Stimulated activated naive B cell treated with anti-CD40 and anti-IgM and Interleukin-4, amounts not matched to agents 10 μg/mL and 1 μg/mL and 100 μg/mL, for 72 hours (primary cell): ENCODE measurements at places on chromosomes 16 and 17.

DNA sequence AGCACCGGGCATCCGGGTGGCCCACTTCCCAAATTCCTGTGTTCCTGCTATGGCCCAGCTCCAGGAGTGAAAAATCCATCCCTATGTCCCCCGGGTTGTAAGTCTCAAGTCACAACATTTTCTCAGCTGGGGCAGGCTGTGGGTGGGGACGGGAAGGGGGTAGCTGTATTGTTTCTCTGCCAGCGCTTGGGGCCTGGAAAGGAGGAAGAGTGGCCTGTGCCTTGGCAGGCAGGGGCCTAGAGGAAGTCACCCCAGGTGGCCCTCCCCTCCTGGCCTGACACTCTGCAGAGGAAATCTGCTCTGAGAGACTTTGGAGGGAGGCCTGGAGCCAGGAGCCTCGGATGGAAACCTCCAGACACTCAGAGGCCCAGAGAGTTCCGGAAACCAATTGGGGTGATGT lies 10.6 kb upstream of the SCN4A start:
- peaks cover 36% of the 10 kb centered on the region for H3K4me1 ChIP-seq
- H3K27me3 ChIP-seq, result no peaks in the 10 kb centered on the region
- H3K4me3 ChIP-seq, result no peak overlapping the region
- peaks cover 4% of the 10 kb centered on the region for H3K36me3 ChIP-seq
- no peak overlapping the region for H3K27ac ChIP-seq

GRCh38 chr17:15341385-15341849 lies at the start of gene TEKT3:
Gene TEKT3 (minus strand): TSS chr17:15341597. CDS start chr17:15331585, 10,012 bp downstream.
- no peak within 1 kb of the TSS for H3K27ac ChIP-seq
- peaks cover 65% of the 10 kb centered on the region for H3K27me3 ChIP-seq
- peak within 1 kb of the TSS; percentile 65 for H3K4me3 ChIP-seq

- no peak for DNase-seq
- H3K4me3 ChIP-seq, result no peak overlapping the region
- H3K27ac ChIP-seq, result no peak overlapping the region
- peaks cover 39% of the 10 kb centered on the region for H3K27me3 ChIP-seq
- no peaks in the 10 kb centered on the region for H3K36me3 ChIP-seq
These were observed 9.7 kb downstream of the GUCY2D start for GRCh38 chr17:8012045-8012580.

GRCh38 chr16:46789499-46790414 lies 41.2 kb downstream of the C16orf87 start:
- peaks cover 24% of the 10 kb centered on the region for H3K36me3 ChIP-seq
- peak overlapping the region; percentile 86 for H3K4me3 ChIP-seq
- H3K27me3 ChIP-seq, result no peaks in the 10 kb centered on the region
- H3K27ac ChIP-seq, result peak overlapping the region; percentile 93

- DNase-seq, result no peak
- H3K4me3 ChIP-seq, result peak overlapping the region; percentile 15
- H3K4me1 ChIP-seq, result peaks cover 54% of the 10 kb centered on the region
- H3K27ac ChIP-seq, result peak overlapping the region; percentile 38
- no peaks in the 10 kb centered on the region for H3K27me3 ChIP-seq
These were observed 8.8 kb downstream of the QPRT start for GRCh38 chr16:29687755-29688154.

DNA sequence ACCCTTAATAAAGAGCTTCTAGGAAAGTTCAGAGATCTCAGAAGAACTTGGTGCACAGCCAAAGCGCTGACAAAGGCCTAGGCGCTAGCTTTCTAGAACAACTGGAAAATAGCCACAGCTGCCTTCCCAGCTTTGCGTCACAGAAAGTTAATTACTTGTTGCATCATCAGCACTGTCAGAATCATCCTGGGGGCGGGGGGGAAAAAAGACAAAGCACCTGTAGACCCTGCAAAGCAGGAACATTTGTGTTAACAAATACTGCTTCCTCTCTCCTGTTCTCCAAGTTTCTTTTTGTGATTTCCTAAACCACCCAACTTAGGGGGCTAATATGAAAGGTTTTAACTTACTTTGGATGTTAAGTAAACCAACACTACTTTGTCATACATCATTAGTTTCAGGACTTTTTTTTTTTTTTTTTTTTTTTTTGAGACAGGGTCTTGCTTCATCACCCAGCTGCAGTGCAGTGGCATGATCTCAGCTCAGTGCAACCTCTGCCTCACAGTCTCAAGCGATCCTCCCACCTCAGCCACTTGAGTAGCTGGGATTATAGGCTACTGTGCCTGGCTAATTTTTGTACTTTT lies 4.8 kb upstream of the AARSD1 start:
- DNase-seq, result no peak
- peaks cover 5% of the 10 kb centered on the region for H3K36me3 ChIP-seq
- H3K4me3 ChIP-seq, result no peak overlapping the region
- H3K27me3 ChIP-seq, result no peaks in the 10 kb centered on the region
- no peak overlapping the region for H3K27ac ChIP-seq
- peaks cover 9% of the 10 kb centered on the region for H3K4me1 ChIP-seq

DNA sequence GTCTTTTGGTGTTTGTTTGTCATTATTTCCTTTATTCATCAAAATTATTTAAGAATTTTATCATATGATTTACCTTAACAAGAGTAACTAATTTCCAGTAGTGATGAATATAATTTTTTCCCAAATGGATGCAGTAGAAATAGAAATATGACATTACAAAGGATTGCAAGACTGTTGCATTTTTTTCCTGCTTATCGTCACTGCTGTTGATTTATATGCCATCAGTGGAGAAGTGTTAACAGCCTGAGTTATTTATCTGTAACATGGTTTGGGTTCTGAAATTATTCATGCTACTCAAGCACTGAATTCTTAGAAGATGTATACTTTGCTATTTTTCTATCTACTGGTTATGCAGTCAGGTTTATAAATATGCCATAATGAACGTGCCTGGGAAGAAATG lies 68.6 kb downstream of the TMEM100 start:
- H3K4me3 ChIP-seq, result no peak overlapping the region
- no peak for DNase-seq
- H3K36me3 ChIP-seq, result no peaks in the 10 kb centered on the region
- no peaks in the 10 kb centered on the region for H3K4me1 ChIP-seq
- peaks cover under 1% of the 10 kb centered on the region for H3K27me3 ChIP-seq
- no peak overlapping the region for H3K27ac ChIP-seq

DNA sequence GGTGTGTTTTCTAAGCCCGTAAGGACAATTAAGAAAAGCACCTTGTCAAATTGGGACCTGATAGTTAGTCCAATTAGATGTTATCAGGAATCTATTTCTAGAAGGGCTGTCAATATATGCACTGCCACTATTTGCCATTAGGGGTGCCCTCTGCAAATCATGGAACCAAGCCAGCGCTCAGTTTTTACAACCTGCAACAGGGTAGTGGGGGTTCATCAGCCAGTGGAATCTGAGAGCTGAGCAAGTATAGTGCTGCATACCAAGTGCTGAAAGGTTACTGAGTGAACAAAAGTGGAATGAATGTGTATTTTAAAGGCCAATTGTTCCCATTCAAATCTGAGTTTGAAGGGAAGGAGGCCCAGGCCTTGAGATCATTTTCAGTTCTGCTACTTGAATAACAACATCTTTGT lies 10.4 kb downstream of the PRR11 start:
- peaks cover 11% of the 10 kb centered on the region for H3K4me1 ChIP-seq
- peaks cover 5% of the 10 kb centered on the region for H3K36me3 ChIP-seq
- H3K27me3 ChIP-seq, result no peaks in the 10 kb centered on the region
- peak; percentile 54 for DNase-seq
- H3K27ac ChIP-seq, result peak overlapping the region; percentile 37

GRCh38 chr17:36602924-36603384 lies 1.6 kb downstream of the MRM1 start:
- H3K27me3 ChIP-seq, result no peaks in the 10 kb centered on the region
- DNase-seq, result peak; percentile 36
- H3K27ac ChIP-seq, result peak overlapping the region; percentile 69
- H3K36me3 ChIP-seq, result peaks cover 34% of the 10 kb centered on the region

DNA sequence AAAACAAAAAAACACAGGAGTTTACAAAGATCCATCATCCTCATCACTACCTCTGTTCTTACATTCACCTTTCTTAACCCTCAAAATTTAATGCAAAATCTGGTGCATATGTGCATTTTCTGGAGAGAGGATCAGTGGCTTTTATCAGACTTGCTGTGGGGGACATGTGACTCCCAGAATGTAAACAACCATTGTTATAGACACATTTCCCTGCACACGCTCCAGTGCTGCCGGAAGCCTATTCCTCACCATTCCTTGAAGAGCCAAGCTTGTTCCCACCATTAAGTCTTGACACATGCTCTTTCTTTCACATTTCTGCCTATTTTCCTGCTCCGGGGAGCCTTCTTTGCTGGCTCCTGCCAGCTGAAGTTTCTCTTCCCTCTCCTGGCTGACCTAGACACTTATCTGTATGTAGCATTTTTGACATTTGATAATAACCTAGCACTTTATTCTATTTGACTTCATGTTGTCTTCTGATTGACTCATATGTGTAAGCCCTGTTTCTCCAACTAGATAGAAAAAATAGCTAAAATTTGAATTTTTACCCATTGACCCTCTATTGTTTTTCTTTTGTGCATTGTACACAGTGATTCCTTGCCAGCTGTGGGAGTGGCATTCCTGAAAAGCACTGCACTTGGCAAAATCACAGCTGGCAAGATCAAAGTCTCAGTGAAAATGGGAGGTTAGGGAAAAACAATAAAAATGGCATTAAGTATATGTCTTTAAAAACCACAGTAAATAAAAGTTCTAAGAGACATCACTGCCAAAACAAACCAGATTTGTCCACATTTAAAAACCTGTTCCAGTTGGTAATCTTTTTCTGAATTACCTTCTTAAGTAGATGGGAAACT lies 76.8 kb upstream of the CIBAR2 start:
- H3K4me1 ChIP-seq, result no peaks in the 10 kb centered on the region
- no peak for DNase-seq
- H3K27ac ChIP-seq, result no peak overlapping the region
- H3K4me3 ChIP-seq, result no peak overlapping the region
- no peaks in the 10 kb centered on the region for H3K36me3 ChIP-seq
- H3K27me3 ChIP-seq, result peaks cover 34% of the 10 kb centered on the region

DNA sequence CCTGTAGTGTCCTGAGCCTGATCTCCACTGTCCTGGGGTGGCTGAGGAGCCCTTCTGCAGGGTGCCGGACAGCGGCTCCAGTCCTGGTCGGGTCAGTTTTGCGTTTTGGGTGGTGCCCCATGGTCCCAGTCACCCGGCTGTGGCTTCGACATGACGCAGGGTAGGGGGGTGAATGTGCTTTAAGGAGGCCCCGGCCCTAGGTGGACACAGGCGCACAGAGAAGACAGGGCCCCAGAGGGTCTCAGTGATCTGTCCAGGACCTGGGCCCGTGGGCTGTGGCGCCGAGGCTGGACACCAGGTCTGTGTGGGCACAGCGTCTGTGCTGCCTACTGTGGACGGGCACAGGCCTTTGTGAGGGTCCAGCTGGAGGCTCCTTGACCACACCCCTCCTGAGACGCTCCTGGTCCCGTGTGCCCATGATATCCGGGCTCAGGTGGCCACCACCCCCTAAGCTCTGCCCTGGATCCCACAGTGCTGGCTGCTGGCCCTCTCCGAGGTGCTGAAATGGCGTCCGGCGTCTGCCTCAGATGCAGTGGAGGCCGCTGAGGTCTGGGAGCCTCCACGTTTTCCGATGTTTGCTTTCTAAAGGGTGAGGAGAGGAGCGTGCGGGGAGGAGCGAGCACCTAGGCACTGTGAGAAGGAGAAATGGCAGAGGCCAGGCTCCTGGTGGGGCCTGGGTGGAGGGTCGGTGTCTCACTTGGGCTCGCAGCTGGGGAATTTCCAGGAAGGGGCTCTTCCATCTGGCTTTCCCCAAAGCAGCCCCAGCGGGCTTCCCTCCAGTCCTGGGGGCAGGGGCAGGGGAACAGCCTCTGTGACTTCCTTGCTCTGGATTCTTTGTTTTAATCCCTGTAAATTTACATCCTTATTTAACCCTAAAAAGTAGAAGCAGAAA lies 56.1 kb upstream of the ACSF3 start:
- peaks cover 23% of the 10 kb centered on the region for H3K4me1 ChIP-seq
- no peak overlapping the region for H3K27ac ChIP-seq
- peaks cover 20% of the 10 kb centered on the region for H3K27me3 ChIP-seq
- no peaks in the 10 kb centered on the region for H3K36me3 ChIP-seq

DNA sequence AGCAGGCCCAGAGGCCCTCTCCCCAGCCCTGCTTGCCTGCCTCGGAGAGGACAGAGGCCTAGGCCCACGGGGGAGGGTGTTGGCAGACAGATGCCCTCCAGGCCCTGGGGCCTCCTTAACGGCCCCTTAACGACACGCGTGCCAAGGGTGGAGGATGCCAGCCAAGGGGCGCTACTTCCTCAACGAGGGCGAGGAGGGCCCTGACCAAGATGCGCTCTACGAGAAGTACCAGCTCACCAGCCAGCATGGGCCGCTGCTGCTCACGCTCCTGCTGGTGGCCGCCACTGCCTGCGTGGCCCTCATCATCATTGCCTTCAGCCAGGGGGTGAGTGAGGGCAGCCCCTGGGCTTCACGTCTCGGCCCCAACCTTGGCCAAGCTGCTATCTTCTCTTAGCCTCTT lies 21.7 kb downstream of the ADCY7 start:
- H3K27me3 ChIP-seq, result no peaks in the 10 kb centered on the region
- H3K4me3 ChIP-seq, result no peak overlapping the region
- no peak overlapping the region for H3K27ac ChIP-seq
- DNase-seq, result no peak

GRCh38 chr17:67417507-67417906 lies 40.4 kb downstream of the PITPNC1 start:
- H3K36me3 ChIP-seq, result no peaks in the 10 kb centered on the region
- H3K27me3 ChIP-seq, result no peaks in the 10 kb centered on the region
- peaks cover 7% of the 10 kb centered on the region for H3K4me1 ChIP-seq
- H3K27ac ChIP-seq, result no peak overlapping the region
- no peak for DNase-seq

DNA sequence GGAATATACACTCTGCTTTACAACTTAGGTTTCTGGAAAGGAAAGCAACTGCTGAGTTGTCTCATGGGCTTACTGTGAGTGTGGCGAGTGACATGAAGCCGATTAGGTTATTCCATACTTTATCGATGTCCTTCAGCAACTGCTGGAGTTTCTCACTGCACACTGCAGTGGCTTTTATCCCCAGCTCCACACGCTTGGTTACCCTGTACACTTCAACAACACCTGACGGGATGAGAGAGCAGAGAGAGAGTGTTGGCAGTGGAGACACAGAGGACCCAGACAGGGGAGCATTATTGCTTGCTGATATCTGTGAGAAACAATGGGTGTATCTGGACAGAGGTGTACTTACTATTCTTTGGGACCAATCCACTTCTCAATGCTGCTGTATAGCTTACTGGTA lies 46.2 kb downstream of the DUSP14 start:
- H3K27me3 ChIP-seq, result no peaks in the 10 kb centered on the region
- no peak for DNase-seq
- no peak overlapping the region for H3K4me3 ChIP-seq
- peaks cover 40% of the 10 kb centered on the region for H3K36me3 ChIP-seq
- H3K4me1 ChIP-seq, result no peaks in the 10 kb centered on the region
